SIG-M5 (cell line): ENCODE measurements at places on chromosomes 2 and 18.

- DNase-seq = no peak
Observed at GRCh38 chr2:227161947-227162346, 2.1 kb downstream of the COL4A4 start.

DNA sequence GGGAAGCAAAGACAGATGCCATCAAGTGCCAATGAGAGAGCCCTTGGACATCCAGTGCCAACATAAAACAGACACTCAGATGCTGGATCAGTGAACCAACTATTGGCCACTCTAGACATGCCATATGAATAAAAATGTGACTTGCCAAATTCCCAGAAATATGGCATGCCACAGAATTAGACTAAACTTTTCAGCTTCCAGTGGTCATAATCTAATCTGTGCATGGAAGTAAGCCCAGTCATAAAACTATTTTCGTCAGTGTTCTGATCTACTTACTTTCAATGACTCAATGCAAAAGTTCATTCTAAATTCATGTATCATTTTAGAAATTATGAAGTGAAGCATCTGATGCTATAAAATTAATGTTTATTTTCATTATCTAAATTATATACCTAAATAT lies 1506.2 kb upstream of the NXPH2 start:
- no peak for DNase-seq

DNA sequence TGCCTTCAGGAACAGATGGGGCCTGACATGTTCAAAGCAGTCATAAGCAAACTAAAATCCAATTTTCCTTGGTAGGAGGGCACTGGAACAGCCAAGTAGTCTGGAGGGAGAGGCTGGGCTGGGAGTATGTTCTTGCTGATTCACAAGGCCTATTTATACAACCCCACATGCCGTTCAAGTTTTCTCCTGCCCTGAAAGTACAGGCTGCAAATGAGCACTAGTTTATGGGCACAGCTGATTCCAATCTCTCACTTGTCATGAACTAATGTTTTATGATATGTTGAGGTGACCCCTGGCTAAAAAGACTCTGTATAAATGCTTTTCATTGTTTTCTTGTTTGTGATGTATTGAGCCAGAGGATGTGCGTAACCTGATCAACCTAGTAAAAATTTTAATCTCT lies 183.4 kb upstream of the SRD5A2 start:
- DNase-seq = no peak

DNA sequence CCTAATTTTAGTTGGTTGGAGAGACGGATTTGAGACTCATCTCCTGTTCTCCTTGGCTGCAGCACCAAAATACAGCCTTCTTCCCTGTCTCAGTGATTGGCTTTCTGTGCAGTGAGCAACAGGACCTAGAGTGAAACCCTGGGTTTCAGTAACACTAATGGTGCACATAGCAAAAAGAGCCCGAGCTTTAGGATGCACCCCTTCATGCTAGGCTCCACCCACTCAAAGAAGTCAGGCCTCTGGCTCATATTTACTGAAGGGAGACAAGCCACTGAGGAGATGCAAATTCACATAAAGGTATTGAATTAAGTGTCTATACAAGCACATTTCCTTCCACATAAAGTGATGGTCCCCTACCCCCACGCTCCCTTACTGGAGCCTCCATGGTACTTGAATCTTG lies 131.9 kb upstream of the CHAC2 start:
- no peak for DNase-seq

GRCh38 chr2:98912221-98912851 lies 23.7 kb downstream of the CRACDL start:
- DNase-seq = no peak

- DNase-seq = no peak
Observed at GRCh38 chr2:182452456-182452990, 25.7 kb upstream of the PDE1A start.

GRCh38 chr2:126797622-126798275 lies 100.9 kb upstream of the TEX51 start:
- no peak for DNase-seq
